Esophagus squamous epithelium (tissue), 5 donors: ENCODE measurements at places on chromosomes 7 and 10. TPM values are rescaled to one million over a fixed set of nuclear protein-coding genes. Genes with fewer than 3 reads are reported as not detected.
A peak's percentile ranks its signal among the peaks of the same experiment; 100 is the strongest.

- no peak overlapping the region for H3K4me3 ChIP-seq
- DNase-seq: no peak
- H3K4me1 ChIP-seq: peaks cover 11% of the 10 kb centered on the region
- H3K36me3 ChIP-seq: no peaks in the 10 kb centered on the region
- peak overlapping the region; percentile 80 for H3K27ac ChIP-seq
- H3K27me3 ChIP-seq: no peaks in the 10 kb centered on the region
Observed at GRCh38 chr10:45378914-45379726, 5.1 kb downstream of the ALOX5 start.

DNA sequence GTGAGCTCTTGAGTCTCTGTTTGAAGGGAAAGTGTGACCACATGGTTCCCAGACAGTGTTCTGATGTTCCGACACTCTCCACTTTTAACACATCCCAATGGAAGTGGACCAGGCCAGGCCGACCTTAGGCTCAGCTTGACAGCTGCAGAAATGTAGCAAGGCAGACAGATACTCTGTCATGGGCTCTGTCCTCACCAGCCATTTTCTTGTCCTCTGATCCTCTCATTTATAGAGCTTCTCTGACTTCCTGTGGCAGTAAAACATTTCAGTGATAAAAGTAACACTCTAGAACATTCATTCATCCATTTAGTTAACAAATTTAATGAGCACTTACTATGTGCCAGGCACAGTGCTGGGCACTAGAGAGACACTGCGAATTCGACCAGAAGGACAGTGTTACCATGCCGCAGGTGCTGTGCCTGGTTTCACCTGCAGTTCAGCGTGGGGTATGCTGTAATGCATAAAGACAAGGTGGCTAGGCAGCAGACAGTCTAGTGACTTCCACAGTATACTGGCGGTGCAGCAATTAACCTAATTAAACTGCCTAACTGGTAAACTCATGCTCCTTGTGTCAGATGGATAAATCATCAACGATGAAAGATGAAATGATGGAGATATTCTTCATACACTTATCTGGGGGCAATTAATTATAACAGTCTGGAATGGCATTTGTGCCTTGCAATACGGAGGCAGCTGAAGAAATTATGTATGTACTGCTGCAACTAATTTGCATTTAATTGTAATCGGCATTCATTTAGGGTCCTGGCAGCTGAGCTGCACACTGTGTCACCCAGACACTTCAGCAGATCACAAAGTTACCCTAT is 188.1 kb downstream of the NRP1 start:
- no peak for DNase-seq
- no peaks in the 10 kb centered on the region for H3K27me3 ChIP-seq
- H3K4me1 ChIP-seq: peaks cover 8% of the 10 kb centered on the region
- H3K27ac ChIP-seq: no peak overlapping the region

DNA sequence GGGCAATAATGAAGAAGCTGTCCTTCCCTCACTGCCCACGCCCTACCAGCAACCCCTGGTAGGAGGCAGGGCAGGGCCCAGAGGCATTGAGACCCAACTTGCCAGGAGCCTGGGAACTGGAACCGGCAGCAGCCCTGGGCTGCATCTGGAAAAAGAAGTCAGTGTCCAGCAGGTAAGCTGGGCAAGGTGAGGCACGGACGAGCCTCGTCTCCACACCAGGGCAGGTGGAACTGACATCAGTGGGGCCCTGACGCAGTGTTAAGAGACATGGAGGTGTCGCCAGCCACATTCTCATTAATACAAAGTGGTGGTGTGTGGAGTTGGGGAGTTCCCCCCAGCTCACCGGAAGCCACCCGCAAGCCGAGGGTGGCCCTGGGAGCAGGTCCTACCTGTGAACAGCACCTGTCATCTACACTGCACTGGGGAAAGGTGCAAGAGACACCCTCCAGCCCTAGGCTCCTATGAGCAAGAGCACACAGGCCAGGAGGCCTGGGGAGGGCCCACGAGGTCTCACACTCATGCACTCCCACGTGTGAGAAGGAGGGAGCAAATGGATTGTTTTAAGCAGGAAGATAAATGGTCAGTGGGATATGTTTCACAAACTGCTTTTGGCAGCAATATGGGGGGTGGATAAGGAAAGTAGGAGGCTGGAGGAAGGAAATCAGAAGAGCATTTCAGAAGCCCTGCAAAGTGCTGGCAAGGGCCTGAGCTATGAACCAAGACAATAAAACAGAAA is 53.6 kb downstream of the COBL start:
- DNase-seq: no peak
- H3K4me3 ChIP-seq: no peak overlapping the region
- H3K4me1 ChIP-seq: peaks cover 7% of the 10 kb centered on the region
- no peaks in the 10 kb centered on the region for H3K36me3 ChIP-seq

GRCh38 chr7:84058311-84059076 is 136.1 kb downstream of the SEMA3A start:
- H3K27ac ChIP-seq: no peak overlapping the region
- DNase-seq: no peak
- no peaks in the 10 kb centered on the region for H3K27me3 ChIP-seq

Gene FRMD4A
- 7.8 TPM for total RNA-seq

- H3K4me3 ChIP-seq: no peak overlapping the region
- H3K36me3 ChIP-seq: no peaks in the 10 kb centered on the region
- H3K27ac ChIP-seq: no peak overlapping the region
Observed at GRCh38 chr10:115052226-115052625, 40.9 kb upstream of the ATRNL1 start.

Gene CYP17A1
- total RNA-seq: not detected

GRCh38 chr7:159328096-159328495 is 183.4 kb upstream of the VIPR2 start:
- no peaks in the 10 kb centered on the region for H3K27me3 ChIP-seq
- no peak for DNase-seq
- H3K4me1 ChIP-seq: no peaks in the 10 kb centered on the region
- H3K27ac ChIP-seq: no peak overlapping the region
- H3K36me3 ChIP-seq: no peaks in the 10 kb centered on the region

DNA sequence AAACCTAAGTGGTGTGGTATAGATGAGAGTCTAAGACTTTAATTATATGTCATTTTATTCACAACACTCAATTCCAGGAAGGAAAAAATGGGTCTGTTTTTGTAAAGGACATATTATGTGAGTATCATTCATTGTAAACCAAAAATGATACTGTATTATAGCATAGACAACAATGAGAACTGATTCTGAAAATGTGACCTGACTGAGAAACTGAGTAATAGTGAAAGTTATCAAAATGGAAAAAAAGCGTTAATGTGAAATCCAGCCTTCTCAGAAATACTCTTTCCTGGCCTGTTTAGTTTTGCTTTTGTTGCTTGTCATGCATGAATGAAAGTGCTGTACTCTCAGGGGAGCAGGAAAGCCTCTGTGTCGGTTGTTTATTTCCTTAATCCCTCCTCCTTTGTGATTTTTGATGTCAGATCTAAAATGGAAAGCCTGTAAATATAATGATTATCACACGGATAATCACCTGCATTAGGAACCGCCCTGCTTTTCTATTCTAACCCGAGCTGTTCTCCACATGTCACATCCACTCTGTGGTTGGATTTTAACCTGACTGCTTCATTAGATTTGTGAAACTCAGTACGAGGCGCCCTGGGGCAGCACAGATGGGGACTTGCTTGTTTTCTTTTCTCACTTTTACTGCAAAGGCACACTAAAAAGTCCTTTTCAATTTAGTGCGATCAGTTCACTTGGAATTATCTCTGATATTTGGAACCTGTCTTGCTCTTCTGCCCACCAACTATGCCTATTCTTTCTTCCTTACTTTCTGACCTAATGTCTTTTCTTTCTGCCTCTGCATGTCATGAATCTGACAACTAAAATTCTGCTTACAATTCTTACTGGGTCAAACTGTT is 240.9 kb upstream of the KAT6B start:
- peak overlapping the region; percentile 66 for H3K27ac ChIP-seq
- H3K36me3 ChIP-seq: no peaks in the 10 kb centered on the region
- H3K27me3 ChIP-seq: no peaks in the 10 kb centered on the region
- H3K4me3 ChIP-seq: no peak overlapping the region
- no peak for DNase-seq
